C1 segment of cervical spinal cord (tissue), 14 donors: ENCODE measurements at places on chromosomes 7 and 10.
A peak's percentile ranks its signal among the peaks of the same experiment; 100 is the strongest.

DNA sequence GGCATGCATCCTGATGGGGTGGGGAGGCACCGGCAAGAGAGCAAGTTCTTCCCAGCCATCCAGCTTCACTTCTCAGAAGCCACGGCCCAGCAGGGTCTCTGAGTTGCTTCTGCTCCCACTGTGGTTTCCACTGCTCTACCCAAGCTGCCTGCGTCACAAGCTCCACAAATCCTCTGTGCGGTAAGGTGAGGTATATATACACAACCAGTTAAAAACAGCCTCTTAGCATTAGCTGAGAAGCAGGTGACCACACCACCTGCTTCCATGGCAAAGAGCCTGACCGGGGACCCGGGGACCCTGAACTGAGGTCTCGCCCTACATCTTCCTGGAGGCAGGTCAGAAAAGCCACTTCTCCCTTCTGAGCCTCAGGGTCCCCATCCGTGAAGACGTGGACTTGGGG is 46.9 kb upstream of the NPFFR1 start:
- no peak for DNase-seq

DNA sequence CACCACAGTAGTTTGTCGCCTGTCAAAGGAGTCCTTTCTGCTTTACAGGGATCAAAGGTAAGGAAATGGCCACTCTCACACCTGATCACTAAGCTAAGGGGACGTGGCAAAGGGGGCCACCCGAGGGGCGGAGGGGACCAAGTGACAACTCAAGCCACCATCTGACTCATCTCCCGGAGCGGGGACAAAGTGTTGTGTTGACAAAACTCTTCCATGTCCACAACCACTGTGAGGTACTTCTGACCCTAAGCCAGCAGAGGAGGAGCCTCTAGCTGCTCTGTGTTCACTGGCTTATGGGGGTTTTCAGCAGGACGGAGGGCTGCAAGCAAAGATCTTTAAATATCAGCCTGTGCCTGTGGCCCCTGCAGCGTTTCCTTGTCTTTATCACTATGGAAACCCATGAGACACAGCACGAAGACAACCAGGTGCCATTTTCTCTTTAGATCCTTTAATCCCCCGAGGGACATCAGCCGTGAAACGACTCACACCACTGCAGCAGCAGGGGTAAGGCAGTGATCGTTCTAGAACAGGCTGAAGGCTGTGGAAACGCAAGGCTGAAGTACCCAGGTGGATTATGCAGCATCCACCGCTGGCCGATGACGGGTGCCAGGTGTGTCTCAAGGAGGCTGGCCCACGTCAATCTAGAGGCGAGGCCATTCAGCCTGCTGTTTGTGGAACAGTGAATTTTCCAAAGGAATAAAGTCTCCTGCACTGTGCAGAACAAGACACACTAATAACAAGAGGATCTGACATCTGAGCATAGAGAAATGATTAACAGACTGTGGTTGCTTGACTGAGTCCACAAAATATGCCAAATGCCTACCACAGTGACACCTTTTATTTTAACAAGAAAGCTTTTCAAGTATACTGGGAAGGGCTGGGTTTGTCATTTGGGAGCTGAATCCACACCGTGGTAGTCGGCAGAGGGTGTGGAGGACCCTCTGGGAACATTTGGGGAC is 26.6 kb upstream of the DDC start:
- no peak for DNase-seq

DNA sequence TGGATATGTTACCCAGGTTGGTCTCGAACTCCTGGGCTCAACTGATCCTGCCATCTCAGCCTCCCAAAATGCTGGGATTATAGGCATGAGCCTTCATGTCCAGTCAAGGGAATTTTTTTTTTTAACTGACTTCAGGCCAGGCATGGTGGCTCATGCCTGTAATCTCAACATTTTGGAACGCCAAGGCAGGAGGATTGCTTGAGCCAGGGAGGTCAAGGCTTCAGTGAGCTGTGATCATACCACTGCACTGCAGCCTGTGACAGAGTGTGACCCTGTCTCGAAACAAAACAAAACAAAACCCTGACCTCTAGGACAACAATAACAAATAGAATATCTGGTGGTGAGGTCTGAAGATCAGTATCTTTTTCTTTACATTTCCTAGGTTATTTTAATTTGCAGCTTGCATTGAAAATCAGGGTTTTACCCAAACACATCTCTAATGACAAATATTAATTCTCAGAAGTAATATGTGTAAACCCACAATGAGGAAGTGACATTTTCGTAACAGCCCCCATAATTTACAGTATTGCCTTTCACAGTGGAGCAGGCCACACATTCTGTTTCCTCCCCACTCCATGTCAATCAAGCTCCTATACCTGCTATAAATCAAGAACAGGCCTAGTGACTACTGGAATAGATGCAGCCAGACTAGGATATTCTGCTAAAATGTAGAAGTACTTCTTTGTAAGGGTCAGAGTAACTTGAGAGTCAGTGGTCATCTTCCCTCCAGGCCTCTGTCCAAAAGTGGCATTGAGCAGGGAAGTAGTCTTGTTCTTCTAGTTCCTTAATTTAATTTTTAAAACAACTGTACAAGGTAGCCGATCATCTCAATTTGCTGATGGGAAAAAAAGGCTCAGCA is 43.3 kb upstream of the ECHDC3 start:
- DNase-seq = no peak

- no peak for DNase-seq
These were observed 68.0 kb downstream of the LANCL2 start for GRCh38 chr7:55432939-55433784.

- DNase-seq = no peak
These were observed 17.8 kb downstream of the NAPEPLD start for GRCh38 chr7:103130901-103131624.

GRCh38 chr7:121385056-121385799 is 10.9 kb downstream of the FAM3C start:
- no peak for DNase-seq

DNA sequence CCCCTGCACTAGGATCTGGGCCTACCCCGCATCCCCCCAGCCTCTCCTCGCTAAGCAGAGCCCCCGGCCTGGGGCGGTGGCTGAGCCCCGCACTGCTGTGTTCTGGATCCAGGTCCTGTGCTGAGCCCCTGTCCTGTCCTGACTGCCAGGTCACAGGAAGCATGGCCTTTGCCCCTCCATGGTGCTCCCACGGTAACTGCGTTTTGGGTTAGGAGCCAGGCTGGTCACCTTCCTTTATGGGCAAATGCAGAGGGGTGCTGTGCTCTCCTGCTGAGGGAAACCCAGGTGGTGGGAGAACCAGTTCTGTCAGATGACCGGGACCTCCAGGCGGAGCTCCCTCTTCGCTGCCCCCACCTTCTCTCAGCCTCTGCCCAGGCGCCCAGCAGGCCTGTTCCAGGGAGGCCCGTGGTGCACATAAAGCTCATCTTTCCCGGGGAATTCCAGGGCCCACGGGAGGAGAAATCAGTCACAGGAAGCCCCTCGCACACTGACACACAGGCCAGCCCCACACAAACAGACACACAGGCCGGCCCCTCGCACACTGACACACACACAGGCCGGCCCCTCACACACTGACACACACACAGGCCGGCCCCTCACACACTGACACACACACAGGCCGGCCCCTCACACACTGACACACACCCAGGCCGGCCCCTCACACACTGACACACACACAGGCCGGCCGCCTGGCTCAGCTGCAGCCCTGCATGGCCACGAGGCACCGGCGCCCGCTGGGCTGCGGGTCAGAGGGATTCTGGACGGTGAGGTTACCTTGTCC is 75.6 kb downstream of the CFAP46 start:
- no peak for DNase-seq

DNA sequence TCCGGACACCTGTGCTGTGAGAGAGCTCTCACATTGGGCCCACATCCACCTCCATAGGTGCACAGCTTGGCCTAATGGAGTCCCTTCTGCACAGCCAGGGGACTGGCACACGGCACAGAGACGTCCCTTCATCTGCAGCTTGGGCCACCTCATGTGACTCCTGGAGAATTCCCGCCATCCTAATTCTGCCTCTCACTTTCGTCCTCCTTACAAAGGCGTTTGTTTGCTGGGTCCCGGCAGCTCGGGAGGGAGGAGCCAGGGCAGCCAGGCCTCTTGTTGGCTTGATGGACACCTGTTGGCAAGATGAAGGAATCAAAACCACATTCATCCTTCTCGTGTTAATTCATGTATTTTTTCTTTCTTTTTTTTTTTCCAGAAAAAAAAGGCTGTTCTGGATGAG is 30.7 kb upstream of the TTYH3 start:
- DNase-seq = no peak

DNA sequence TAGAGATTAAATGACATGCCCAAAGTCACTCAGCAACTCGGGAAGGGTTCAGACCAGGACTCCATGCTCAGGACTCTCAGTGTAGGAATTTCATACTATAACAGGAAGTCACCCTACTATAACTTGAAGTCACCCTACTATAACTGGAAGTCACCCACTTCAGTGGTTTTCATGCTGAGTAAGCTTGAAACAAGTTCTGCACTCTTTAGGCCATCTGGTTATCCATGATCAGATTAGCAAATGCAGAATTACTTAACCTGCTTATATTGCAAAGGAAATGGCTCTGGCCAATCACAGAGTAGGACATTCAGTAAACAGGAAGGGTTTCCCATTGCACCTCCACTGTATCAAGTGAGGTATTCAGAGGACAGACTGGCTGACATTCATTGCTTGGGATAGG is 1240.4 kb downstream of the GATA3 start:
- no peak for DNase-seq

DNA sequence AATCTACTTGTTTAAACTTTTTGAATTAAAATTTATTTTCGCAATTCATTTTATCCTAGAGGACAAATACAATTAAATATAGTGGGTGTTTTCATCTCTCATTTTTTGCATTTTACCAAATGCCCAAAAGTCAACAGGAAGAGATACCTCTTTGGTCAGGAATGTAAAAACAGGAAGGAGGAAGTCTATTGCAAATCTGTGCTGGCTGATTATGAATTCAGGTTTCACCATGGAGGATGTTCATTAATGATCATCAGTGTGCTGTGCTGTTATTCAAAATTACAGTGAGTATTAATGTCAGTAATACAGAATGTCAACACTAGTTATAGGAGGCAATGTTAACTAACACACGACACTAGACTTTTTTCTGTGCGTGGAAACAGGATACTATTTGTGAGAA is 24.7 kb downstream of the EXOC6 start:
- DNase-seq = no peak

- no peak for DNase-seq
These were observed 147.1 kb upstream of the GHITM start for GRCh38 chr10:83991986-83992753.

DNA sequence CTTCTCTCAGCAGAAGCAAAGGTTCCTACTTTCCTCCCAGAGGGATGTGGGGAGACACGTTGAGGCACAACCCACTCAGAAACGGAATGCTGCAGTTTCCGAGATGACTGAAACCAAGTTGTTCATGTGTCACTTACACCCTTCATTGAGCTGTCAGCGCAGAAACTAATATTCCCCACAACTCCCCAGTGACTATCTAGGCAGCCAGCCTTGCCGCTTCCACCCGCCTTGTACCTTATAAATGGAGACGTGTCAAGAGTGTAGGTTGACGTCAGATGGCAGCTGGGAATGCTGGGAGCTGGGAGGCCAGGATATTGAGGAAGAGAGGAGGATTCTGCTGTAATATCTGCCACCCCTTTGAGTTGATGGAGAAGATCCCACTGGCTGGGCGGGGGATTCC is 15.1 kb downstream of the GPR26 start:
- no peak for DNase-seq

- peak; percentile 33 for DNase-seq
These were observed 131.1 kb downstream of the WDR37 start for GRCh38 chr10:1187151-1187854.

GRCh38 chr7:106644999-106645398 is 16.0 kb downstream of the CCDC71L start:
- DNase-seq = no peak

DNA sequence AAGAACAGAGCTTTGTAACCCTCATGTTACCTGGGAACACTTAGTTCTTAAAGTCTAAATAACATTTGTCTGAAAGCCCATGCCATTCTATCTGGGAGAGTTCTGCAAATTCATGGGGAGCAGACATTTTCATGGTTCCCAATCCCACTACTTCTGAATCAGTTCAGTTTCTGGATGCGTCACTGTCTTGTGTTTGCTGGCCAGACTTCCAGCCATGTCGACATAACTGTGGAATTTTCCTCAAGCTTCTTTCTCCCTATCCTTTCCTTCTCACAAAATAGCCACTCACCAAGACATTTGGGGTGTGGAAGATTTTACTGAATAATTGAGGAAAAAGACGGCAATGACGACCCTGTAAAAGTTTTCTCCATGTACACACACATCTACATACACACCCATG is 272.5 kb downstream of the NEBL start:
- no peak for DNase-seq

DNA sequence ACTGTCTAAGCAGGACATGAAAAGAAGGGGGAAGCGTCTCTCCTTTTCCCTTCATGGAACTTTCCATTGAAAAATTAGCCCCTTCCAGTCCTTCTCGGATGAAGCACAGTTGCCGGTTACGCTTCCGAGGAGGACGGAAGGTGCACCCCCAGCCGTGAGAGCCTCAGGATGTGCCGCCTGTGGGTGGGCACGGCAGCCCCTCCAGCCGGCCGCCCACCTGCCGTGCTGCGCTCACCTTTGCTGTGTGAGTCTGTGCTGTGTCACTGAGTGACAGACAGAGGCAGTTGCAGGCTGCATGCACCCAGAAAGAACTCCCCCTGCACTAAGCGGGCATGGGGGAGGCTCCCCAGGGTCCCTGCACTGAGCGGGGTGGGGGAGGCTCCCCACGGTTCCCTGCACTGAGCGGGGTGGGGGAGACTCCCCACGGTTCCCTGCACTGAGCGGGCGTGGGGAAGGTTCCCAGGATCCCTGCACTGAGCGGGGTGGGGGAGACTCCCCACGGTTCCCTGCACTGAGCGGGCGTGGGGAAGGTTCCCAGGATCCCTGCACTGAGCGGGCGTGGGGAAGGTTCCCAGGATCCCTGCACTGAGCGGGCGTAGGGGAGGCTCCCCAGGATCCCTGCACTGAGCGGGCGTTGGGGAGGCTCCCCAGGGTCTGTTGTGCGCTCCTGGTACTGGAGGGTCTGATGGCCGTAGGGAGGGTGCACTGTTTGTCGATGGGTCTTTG is 74.2 kb downstream of the DNAJB6 start:
- no peak for DNase-seq

- DNase-seq = no peak
These were observed 430.6 kb upstream of the NRG3 start for GRCh38 chr10:81444242-81444929.

DNA sequence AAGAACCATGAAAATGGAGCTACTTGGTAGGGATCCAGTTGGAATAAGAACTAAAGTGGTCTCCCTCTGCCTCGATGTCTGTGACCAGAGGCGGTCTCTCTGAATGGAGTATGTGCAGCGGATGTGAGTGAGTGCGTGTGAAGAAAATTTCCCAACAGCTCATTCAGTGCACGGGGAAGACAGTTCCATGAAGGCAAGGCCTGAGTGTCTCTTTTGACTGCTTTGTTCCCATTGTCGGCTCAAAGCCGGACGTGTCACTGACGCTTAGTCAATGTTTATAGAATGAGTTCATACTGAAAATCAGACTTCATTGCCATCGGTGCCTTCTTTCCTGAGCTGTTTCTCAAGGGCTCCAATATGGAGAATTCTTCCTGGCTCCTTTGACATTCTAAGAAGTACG is 55.3 kb upstream of the GRB10 start:
- no peak for DNase-seq
